ENCODE measurements at places on chromosomes 5 and 9. TPM values are rescaled to one million over a fixed set of nuclear protein-coding genes. Genes with fewer than 3 reads are reported as not detected.

Gene CXCL14
- not detected for total RNA-seq

Gene MCC
- 25.8 TPM for total RNA-seq

Gene OLFM1
- total RNA-seq = 0.44 TPM

Gene KCNV2
- total RNA-seq = not detected

Gene F2R
- 145 TPM for total RNA-seq

Gene SLC23A1
- not detected for total RNA-seq

Gene ANKRD20A1
- 0.12 TPM for total RNA-seq

Gene REEP2
- 6.8 TPM for total RNA-seq

Gene PLPP7
- total RNA-seq = 15.0 TPM

Gene RGS7BP
- total RNA-seq = 1.7 TPM

Gene ADAMTSL2
- total RNA-seq = 0.79 TPM

Gene F2RL2
- 1.7 TPM for total RNA-seq

Gene CDHR2
- not detected for total RNA-seq

Gene FOXD4
- 0.06 TPM for total RNA-seq

Gene GABRA1
- under 0.01 TPM for total RNA-seq

Gene PAX5
- not detected for total RNA-seq

Gene DIAPH1
- 35.9 TPM for total RNA-seq

Gene PRSS3
- 55.5 TPM for total RNA-seq

Gene VCAN
- 3,471 TPM for total RNA-seq

Gene SPATA31C1
- not detected for total RNA-seq

Gene NEUROG1
- not detected for total RNA-seq

Gene ALG2
- total RNA-seq = 38.6 TPM

Gene LRRC26
- not detected for total RNA-seq

Gene TMEM252
- not detected for total RNA-seq

Gene IFNA21
- total RNA-seq = not detected

Gene CNTLN
- total RNA-seq = 9.9 TPM

Gene RNF183
- not detected for total RNA-seq

Gene ACOT12
- total RNA-seq = not detected

Gene DDX4
- total RNA-seq = not detected

Gene ELOVL7
- total RNA-seq = under 0.01 TPM

Gene SLC31A2
- total RNA-seq = 8.9 TPM

Gene FBP2
- not detected for total RNA-seq

Gene TRIM7
- total RNA-seq = 10.5 TPM
